ENCODE measurements at places on chromosomes 2 and 18. TPM values are rescaled to one million over a fixed set of nuclear protein-coding genes. Genes with fewer than 3 reads are reported as not detected.

HNMT gene
- total RNA-seq = 61.6 TPM

SLC30A3 gene
- 2.9 TPM for total RNA-seq

INHBB gene
- total RNA-seq = 2.0 TPM

DNA sequence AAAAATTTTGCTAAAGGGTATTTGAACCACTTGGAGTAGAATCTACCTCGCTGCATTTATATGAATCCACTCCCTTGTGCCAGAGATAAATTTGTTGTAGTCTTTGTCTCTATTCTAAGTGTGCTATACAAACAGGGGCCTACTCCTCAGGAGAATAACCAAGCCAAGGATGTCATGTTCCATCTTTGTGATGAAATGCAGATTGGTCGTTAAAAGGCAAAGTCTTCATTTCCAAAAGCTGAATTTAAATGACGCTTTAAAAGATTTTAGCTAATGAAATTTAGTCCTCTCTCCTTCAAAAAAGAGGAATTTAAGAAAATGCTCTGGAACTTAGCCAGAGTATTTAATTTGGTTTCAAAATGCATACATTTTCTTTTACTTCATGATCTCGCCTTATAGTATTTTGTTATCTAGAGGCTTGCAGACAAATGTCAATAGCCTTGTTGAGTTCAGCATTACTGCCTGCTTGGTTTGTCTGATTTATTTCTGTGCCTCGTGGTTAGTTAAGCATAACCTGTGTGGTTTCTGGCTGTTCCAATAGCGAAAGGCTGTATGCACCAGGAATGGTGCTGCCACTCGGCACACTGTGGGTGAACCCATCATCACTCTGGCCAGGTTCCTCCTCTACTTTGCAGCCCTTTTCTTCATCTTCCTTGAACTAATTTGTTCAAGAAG is 417.6 kb downstream of the ZNF521 start:
- DNase-seq = no peak

DNA sequence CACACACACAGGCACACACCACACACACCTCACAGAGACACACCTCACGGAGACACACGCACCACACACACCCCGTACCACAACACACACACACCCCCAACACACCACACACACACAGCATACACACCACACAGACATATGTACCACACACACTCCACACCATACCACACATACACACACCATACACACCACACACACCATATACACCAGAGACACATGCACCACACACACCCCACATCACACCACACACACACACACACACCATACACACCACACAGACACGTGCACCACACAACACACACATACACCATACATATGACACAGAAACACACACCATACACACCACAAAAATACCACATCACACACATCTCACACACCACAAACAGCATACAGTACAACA is 850.7 kb downstream of the RNF144A start:
- DNase-seq = no peak

- peak; percentile 57 for DNase-seq
These were observed 969 bp upstream of the ALKAL2 start for GRCh38 chr2:288758-289361.

DNA sequence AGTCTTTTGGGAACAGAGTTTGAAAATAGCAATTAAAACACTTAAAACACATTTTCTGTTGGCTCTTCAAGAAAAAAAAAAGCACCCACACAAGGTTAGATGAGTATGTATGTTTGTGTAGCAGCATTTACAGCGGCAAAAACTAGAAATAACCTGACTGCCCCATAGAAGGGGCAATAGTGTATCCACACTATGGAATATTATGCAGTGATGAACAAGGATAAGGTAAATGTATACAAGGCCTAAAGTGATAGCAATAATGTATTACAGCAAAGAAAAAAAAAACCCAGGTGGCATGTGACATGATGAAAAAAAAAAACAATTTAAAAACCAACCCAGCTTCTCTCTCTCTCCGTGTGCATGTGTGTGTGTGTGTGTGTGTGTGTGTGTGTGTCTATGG is 34.8 kb downstream of the POLR1A start:
- DNase-seq = no peak

GRCh38 chr2:85607268-85608215 is 4.3 kb downstream of the C2orf68 start:
- no peak for DNase-seq

- DNase-seq = no peak
These were observed 17.5 kb downstream of the SIGLEC15 start for GRCh38 chr18:45843019-45843418.

GRCh38 chr2:204072443-204073324 is 136.1 kb downstream of the ICOS start:
- DNase-seq = no peak

- no peak for DNase-seq
These were observed 26.8 kb upstream of the INHBB start for GRCh38 chr2:120319123-120319522.

All from spinal cord (tissue), 10 donors.